GM19239 (cell line): ENCODE measurements at places on chromosomes 11 and 22.

DNA sequence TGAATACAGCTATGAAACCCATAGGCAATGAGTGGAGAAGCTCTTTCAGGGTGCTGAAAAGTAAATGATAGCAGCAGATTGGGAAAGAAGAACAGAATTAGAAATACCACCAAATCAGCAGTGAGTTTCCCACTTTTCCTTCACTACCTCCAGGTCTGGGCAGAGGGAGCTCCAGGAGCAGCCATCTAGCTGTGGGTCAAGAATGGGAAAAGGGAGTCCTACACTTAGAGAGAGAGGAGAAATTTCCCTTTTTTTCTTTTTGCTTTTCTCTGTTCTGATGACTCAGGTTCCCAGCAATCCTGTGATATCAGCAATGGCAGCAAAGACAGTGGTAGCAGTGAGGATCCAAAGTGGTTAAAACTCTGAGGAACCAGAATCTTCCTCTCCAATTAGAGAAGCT, 263.9 kb downstream of the NXPE2 start:
- no peak for DNase-seq

DNA sequence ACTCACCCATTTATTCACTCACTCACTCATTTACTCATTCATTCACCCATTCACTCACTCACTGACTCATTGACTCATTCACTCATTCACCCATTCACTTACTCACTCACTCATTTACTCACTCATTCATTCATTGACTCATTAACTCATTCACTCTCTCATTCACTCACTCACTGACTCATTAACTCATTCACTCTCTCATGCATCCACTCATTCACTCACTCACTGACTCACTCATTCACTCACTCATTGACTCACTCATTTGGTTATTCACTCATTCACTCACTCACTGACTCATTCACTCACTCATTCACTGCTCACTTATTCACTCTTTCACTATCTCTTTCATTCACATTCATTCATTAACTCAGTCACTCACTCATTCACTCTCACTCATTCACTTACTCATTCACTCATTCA, 2.5 kb upstream of the MUC5AC start:
- DNase-seq = no peak

- DNase-seq = no peak
Measured at GRCh38 chr11:21460082-21460481, 732.8 kb upstream of the ANO5 start.

- DNase-seq = no peak
Measured at GRCh38 chr11:77418155-77418970, 55.5 kb downstream of the PAK1 start.

- no peak for DNase-seq
Measured at GRCh38 chr22:36097880-36098279, 62.7 kb downstream of the APOL3 start.
